ENCODE measurements at places on chromosomes 2 and 18. TPM values are rescaled to one million over a fixed set of nuclear protein-coding genes. Genes with fewer than 3 reads are reported as not detected.

GRCh38 chr2:200148366-200148765 lies 158.1 kb upstream of the SPATS2L start:
- no peak overlapping the region for H3K27ac ChIP-seq
- H3K4me1 ChIP-seq: no peaks in the 10 kb centered on the region
- peaks cover 2% of the 10 kb centered on the region for H3K27me3 ChIP-seq
- DNase-seq: no peak

DNA sequence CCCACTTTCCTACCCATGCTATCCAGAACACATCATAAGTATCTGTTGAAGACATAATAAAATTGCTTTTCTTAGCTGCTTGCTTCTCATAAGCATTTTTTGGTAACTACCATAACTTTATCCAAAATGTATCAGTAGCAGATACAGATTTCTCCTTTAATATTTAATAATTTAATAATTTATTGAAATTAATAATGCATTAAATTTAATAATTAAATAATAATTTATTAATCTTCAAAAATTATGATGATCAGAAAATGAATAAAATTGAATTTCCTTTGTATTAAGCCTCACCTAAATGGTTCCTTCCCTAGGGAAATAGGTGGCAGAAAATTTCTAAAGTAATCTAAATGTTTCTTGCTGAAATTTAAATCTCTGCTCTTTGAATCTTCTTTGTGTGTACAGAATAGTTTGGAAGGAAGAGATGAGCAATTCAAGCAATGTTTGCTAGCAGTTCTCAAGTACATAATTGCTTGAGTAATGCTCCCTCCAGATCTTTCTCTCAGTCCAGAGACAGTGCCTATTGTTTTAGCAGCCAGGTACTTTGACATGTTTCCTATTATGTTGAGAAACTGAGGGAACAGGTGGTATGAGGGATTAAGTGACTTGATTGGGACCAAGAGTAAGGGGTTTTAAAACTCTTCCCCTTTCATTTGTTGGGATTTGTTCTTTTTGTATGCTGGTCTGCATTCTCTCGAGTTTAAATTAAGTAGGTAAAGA lies 123.1 kb upstream of the CYP26B1 start:
- no peak overlapping the region for H3K4me3 ChIP-seq
- no peaks in the 10 kb centered on the region for H3K4me1 ChIP-seq
- H3K27me3 ChIP-seq: no peaks in the 10 kb centered on the region
- H3K27ac ChIP-seq: no peak overlapping the region

- no peaks in the 10 kb centered on the region for H3K27me3 ChIP-seq
- H3K36me3 ChIP-seq: no peaks in the 10 kb centered on the region
- DNase-seq: no peak
- H3K4me1 ChIP-seq: peaks cover 55% of the 10 kb centered on the region
- no peak overlapping the region for H3K4me3 ChIP-seq
Measured at GRCh38 chr2:233243348-233243747, 8.1 kb upstream of the ATG16L1 start.

SMPD4 gene
- 91.1 TPM for total RNA-seq

DNA sequence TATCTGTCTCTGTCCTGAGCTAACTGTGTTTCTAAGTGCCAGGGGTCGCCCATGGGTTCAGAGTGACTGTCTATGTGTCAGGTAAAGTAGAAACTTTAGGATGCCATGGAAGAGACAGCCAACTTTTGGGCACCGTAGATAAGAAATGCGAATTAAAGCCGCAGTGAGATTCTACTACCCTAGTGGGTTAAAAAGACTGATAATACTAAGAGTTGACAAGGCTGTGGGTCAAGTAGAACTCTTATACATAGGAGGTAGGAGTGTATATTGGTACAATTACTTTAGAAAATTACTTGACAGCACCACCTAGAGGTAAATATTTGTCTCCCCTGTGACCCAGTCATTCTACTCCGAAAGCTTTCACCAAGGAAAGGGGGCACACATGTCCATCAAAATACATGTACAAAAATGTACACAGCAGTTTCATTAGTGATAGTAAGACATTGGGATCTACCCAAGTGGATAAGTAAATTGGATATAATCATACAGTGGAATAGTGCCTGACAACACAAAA lies 371.3 kb downstream of the SLC4A3 start:
- H3K36me3 ChIP-seq: no peaks in the 10 kb centered on the region
- no peaks in the 10 kb centered on the region for H3K4me1 ChIP-seq
- H3K27ac ChIP-seq: no peak overlapping the region

- no peaks in the 10 kb centered on the region for H3K4me1 ChIP-seq
- H3K36me3 ChIP-seq: no peaks in the 10 kb centered on the region
- peaks cover 6% of the 10 kb centered on the region for H3K27me3 ChIP-seq
- no peak overlapping the region for H3K27ac ChIP-seq
- no peak overlapping the region for H3K4me3 ChIP-seq
Measured at GRCh38 chr2:17850151-17850550, 28.3 kb upstream of the KCNS3 start.

GRCh38 chr2:112916145-112916571 lies 5.2 kb downstream of the IL37 start:
- H3K4me1 ChIP-seq: peaks cover 32% of the 10 kb centered on the region
- H3K4me3 ChIP-seq: peak overlapping the region; percentile 58
- H3K27me3 ChIP-seq: no peaks in the 10 kb centered on the region
- no peaks in the 10 kb centered on the region for H3K36me3 ChIP-seq

DNA sequence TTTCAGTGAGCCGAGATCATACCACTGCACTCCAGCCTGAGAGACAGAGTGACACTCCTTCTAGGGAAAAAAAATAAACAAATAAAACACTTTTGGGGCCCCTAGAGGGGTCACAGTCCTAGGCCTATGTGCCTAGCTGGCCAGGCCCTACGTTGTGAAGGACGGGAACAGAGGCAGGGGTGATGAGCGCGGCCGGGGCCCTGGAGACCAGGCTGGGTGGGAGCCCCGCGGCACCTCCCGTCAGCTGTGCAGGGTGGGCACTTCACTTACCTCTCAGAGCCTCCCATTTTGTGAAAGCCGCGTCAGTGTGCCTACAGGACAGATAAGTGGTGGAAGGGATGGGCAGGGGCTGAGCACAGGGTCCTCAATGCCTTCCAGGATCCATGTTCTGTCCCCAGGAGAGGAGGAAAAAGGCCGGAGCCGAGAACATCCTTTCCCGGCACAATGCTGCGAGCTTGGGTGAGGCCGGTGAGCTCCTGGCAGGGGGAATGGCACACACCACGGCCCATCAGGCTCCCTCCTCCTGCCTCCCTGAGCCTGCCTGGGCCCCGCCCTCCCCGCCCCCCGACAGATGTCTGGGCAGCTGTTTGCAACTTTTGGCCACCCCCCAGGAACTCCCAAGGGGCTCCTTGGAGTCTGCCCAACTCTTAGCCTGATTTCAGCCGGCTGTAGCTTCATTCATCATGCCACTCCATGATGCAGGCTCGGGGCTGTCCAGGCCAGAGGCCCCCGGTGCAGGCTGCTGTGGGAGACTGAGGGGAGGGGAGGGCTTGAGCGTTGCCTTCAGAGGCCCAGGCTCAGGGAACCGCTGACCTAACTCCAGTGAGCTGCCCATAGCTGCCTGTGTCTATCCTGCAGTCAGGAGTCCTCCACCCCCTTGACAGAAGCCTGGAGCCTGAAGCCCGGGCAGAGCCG lies 196.5 kb downstream of the TFCP2L1 start:
- H3K27ac ChIP-seq: no peak overlapping the region
- H3K4me1 ChIP-seq: no peaks in the 10 kb centered on the region
- no peak for DNase-seq
- H3K27me3 ChIP-seq: no peaks in the 10 kb centered on the region
- H3K4me3 ChIP-seq: no peak overlapping the region
- no peaks in the 10 kb centered on the region for H3K36me3 ChIP-seq

DNA sequence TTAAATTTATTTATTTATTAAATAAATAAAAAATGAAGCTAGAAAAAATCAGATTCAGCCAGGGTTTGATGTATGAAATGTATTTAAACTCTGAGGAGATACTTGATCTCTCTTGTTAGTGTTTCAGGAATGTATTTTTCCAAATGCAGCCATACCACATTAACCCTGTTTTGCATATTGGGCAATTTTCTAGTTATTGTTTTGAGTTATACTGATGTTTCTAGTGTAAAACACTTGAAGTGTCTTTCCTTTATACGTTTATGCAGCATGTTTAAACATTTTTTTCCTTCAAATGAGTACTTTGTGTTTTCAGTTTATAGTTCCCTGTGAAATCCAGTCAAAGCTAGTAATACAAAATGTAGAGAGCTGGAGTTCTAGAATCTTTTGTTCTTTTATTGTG lies 69.9 kb downstream of the WDR7 start:
- H3K27ac ChIP-seq: no peak overlapping the region
- DNase-seq: no peak
- peaks cover 31% of the 10 kb centered on the region for H3K36me3 ChIP-seq
- H3K27me3 ChIP-seq: no peaks in the 10 kb centered on the region

DNA sequence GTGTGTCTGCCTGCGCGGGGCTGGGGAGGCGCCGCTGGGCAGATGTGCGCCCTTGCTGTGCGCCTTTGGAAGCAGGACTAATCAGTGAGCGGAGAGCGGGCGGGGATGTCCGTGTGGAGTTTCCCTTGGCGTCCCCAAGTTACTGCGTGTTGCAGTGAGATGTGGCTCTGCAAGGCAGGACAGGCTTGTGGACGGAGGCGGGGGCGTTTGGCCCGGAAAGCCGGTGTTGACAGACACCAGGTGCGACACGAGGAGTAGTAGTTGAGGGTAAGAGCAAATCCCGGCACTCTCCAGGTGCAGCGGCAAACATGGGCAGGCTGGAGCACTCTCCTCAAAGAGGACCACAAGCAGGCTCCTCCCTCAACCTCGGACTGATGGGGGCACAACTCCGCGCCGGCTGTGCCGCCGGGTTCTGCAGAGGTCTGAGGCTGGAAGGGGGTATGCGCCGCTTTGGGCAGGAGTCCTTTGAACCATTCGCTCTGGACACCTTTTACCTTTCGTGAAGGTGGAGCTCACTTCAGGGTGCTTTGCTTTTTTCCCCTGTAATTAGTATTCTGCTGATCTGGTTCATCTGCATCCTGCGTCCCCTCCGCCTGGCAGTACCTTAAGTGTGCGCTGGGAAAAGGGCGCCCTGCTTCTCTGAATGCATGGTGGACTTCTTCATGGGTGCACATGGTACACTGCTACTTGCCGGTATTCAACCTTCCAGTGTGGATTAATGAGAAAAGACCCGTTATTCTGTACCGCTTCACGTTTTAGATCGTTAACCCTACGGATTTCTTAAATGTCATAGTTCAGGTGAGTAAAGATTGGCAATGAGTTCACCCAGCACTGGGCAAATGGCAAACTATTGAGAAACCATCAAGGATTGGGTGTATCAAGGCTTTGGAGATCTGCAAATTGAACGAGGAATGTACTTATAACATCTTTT lies 608 bp downstream of the CDH7 start:
- H3K4me3 ChIP-seq: no peak overlapping the region
- H3K4me1 ChIP-seq: no peaks in the 10 kb centered on the region
- peaks cover 13% of the 10 kb centered on the region for H3K27me3 ChIP-seq
- no peak overlapping the region for H3K27ac ChIP-seq
- DNase-seq: no peak

REG3A gene
- not detected for total RNA-seq

- no peak for DNase-seq
- peaks cover 10% of the 10 kb centered on the region for H3K27me3 ChIP-seq
- no peak overlapping the region for H3K4me3 ChIP-seq
- no peak overlapping the region for H3K27ac ChIP-seq
Measured at GRCh38 chr2:231575612-231576256, 16.9 kb upstream of the TEX44 start.

DNA sequence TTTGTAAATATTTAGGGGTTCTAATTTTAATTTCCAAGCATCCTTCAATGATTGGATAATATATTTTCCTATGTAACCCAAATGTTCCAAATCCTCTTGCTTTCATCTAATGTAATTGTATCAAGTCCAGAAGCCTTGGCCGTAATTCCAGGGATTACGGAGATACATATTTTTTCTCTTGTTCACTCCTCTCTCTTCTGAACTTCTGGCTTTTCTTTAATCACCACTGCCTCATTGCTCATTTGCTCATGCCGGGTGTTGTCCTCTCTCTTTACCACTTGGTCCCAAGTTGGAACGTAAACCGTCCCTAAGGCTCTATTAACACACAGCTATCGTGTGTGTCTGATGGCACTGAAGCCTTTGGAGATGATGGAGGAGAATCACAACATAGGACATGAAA lies 188.7 kb upstream of the COL3A1 start:
- H3K4me1 ChIP-seq: no peaks in the 10 kb centered on the region
- H3K36me3 ChIP-seq: no peaks in the 10 kb centered on the region
- H3K27me3 ChIP-seq: no peaks in the 10 kb centered on the region
- no peak overlapping the region for H3K27ac ChIP-seq

DNA sequence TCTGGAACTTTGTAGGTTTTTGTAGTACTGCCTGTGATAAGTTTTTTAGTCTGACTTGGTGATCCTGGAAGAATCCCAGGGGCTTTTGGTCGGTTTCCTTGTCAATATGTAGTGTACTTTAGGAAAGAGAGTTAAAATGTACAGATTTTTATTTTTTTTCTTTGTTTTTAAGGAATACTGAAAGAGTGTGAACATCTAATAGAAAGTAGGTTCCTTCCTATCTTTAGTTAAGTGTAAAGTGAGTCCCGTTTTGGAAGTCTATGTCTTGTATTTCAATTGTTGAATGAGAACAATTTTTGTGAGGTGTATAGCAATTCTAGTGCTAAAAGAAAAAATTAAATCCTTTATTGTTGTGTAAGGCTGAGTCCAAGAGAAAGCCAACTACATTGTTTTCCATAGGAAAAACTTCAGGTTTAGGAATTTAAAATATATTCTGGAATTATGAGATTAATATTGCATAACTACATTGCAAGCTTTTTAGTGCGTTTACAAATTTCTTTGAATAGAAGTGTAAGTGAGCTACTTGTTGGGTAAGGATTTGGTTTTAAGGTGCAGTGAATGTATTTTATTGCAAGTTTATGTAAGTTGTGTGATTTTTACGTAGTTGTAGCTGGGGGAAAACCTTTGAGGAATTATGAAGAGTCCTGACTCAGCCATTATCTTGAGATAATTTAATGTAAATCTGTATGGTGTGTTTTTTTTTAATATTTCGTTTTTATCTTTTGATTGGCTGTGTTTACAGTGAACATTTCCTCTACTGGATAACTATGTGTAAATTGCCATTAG lies 1.7 kb downstream of the VAPA start:
- peak overlapping the region; percentile 90 for H3K27ac ChIP-seq
- peak overlapping the region; percentile 89 for H3K4me3 ChIP-seq
- no peak for DNase-seq
- H3K4me1 ChIP-seq: peaks cover 25% of the 10 kb centered on the region
- H3K27me3 ChIP-seq: no peaks in the 10 kb centered on the region

CHRNG gene
- total RNA-seq: not detected

DNA sequence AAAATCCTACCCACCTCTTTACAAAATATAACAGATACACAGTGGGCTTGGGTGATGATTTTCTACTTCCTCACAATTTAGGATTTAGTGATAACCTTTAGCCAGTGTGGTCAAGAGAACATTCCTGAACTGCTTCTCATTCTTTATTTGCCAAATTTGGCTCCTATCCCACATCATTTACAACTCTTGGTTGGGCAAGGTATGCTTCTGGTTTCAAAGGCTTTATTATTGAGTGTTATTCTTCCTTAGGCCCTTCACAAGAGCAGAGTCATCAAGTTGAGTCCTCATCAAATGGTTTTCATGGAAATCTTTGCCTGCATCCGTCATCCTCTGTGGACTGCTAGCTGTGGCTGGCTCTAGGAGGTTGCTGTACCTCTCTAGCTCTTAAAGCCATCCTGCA lies 472.0 kb upstream of the ETAA1 start:
- H3K4me3 ChIP-seq: no peak overlapping the region
- H3K27me3 ChIP-seq: no peaks in the 10 kb centered on the region
- no peaks in the 10 kb centered on the region for H3K36me3 ChIP-seq
- H3K27ac ChIP-seq: no peak overlapping the region

- H3K36me3 ChIP-seq: no peaks in the 10 kb centered on the region
- H3K27me3 ChIP-seq: no peaks in the 10 kb centered on the region
- H3K4me3 ChIP-seq: no peak overlapping the region
- no peak for DNase-seq
Measured at GRCh38 chr2:180607514-180608049, 372.8 kb upstream of the UBE2E3 start.

POTEF gene
- not detected for total RNA-seq

TMEM163 gene
- not detected for total RNA-seq
